Skin of body (tissue), 3 donors: ENCODE measurements at places on chromosomes 2 and 18.

GRCh38 chr2:120715941-120716340 is 19.7 kb upstream of the GLI2 start:
- DNase-seq = peak; percentile 43

- no peak for DNase-seq
Observed at GRCh38 chr2:30914456-30914855, 107.2 kb upstream of the CAPN13 start.

- DNase-seq = no peak
Observed at GRCh38 chr2:73250872-73251846, 17.1 kb downstream of the CCT7 start.

DNA sequence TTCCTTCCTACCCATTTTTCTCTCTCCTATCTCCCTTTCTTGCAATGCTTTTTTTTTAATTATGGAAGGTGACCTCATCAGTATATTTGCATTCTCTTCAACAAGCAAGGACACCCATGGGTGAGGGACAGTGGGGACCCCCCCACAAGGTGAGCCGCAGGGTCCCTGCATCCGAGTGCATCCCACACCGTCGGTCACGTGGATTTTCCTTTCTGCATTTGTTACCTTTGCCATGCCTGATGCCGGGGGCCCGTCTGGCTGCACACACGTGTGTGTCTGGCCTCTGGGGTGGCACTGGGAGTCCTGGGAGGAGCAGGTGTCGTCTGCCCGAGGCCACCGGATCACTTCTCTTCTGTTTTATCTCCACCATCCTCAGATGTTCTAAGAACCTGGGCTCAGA is 30.1 kb upstream of the SNTG2 start:
- DNase-seq = no peak

GRCh38 chr2:224580248-224580647 is 4.9 kb downstream of the CUL3 start:
- no peak for DNase-seq

- DNase-seq = no peak
Observed at GRCh38 chr2:56898986-56899385, 715.2 kb downstream of the CCDC85A start.

- no peak for DNase-seq
Observed at GRCh38 chr2:9950521-9951271, 797 bp upstream of the GRHL1 start.

- peak; percentile 99 for DNase-seq
Observed at GRCh38 chr2:85772019-85772745, 18.4 kb downstream of the ATOH8 start.

GRCh38 chr18:7813131-7813530 is 246.0 kb downstream of the PTPRM start:
- DNase-seq = no peak

DNA sequence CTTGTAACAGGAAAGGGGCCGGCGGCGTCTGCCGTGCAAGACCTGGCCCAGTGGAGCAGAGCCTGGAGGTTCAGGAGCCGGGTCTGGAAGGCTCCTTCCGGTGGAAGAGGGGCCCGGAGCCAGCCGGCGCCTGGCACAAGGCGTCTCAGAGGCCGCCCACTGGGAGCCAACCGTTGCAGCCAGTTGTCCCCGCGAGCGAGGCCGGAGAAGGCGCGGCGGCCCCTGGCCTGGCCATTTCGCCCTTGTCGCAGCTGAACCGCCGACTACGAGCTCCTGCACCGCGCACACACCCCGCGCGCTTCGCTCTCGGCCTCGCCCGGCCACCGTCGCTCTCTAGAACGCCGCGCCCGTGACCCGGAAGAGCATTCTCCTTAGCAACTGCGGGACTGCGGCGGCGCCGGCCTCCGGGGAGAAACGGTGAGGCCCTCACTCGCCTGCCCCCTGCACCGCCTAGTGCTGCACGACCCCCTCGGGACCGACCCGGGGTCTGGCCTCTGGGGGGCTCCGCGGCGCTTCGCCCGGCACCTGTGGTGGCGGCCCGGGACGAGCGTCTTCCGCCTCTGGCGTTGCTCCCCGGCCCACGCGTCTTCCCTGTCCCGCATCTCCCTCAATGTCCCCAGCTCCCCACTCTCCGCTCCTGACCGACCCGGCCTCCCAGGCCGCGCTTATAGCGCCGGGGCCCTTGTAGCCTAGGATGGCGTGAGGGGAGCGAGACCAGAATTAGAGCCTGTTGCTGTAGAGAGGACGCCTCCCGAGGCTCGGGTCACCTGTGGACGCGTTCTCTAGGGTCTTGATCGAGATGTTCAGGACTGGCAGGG is at the start of gene DIS3L2:
DIS3L2 (plus strand) TSS at position 365 of the 818 bp plus-strand sequence. CDS start 53,215 bp downstream, outside the sequence.
- peak; percentile 63 for DNase-seq

GRCh38 chr18:63421514-63421913 is 762 bp downstream of the VPS4B start:
- no peak for DNase-seq

GRCh38 chr2:216142540-216142939 is 33.4 kb downstream of the XRCC5 start:
- DNase-seq = no peak

DNA sequence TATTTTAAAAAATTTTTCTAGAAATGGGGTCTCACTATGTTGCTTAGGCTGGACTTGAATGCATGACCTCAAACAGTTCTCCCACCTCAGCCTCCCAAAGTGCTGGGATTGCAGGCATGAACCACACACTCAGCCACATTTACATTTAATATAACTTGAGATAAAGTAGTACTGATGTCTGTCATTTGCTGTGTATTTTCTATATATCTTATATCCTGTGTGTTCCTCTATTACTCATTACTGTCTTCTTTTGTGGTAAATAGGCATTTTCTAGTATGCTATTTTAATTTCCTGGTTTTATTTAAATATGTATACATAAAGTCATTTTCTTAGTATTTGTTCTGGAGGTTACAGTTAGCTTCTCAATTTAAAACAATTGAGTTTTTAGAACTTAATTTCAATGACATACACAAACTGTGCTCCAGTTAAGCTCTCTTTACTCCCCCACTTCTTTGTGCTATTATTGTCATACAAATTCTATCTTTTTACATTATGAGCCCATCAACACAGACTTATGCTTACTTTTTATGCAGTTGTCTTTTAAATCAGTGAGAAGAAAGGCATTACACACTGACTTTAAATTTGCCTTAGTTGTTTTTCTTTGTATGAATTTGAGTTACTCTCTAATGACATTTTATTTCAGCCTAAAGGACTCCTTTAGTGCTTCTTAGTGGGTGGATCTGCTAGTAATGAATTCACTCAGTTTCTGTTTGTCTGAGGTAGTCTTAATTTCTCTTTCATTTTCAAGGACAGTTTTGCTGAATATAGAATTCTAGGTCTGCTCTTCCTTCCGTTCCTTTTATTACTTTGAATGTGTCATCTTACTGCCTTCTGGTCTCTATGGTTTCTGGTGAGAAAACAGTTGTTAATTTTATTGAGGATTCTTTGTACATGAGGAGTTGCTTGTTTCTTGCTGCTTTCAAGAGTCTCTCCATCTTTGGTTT is 6.2 kb upstream of the INPP4A start:
- DNase-seq = no peak

DNA sequence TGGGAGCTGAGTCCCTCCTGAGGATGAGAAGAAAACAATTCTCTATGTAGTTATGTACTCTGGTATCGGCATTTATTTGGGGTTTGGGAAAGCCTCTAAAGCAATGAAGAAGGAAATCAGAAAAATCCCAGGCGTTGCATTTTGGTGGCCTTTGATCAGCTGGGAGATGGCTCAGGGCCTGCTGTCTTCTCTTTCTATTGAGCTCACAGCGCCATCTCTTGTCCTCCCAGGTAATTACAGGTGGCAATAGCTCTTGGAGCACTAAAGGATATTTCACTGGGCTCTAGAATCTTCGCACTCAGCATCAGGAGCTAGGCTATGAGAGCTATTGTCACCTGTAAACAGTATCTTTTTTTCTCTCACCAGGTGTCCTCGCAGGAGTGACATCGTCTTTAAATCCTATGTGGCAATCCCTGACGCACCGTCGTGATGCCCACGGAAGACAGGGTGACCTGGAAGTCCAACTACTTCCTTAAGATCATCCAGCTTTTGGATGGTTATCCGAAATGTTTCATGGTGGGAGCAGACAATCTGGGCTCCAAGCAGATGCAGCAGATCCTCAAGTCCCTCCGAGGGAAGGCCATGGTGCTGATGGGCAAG is 76.1 kb upstream of the PMAIP1 start:
- DNase-seq = peak; percentile 81

GRCh38 chr2:176246331-176246730 is 22.9 kb upstream of the MTX2 start:
- no peak for DNase-seq

DNA sequence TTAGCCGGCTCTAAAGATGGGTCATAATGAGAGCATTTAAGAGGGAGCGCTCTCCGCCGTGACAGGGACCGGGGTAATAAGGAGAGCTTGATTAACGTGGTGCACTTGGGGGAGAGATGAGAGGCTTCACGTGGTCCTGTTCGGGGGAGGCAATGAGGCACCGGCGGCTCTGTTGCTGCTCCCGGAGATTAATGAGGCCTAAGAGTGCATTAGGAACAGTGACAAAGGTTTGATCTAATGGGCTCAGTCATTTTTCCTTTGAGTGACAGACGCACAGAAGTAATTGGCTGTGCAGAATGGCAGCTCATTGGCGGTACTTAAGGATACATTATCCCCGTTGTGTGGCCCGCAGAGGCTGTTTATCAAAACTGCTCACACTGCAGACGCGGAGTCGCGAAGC is 250.7 kb downstream of the GBX2 start:
- no peak for DNase-seq

DNA sequence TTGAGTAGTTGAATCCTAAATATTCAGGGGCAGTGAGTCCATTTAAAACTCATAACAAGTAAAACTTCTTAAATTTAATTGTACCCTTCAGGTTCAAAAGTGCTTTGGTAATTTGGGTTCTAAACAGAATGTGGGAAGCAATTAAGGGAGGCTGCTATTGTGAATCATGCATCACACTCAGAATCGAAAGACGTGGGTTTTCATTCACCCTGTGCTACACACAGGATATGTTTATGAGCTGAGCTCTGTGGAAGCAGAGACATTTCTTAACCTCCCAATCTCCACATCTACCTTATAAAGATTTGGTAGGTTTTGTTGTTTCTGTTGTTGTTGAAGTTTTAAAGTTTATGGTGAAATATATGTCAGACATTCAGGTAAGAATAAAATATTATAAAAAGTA is 633.4 kb downstream of the DPP10 start:
- no peak for DNase-seq

DNA sequence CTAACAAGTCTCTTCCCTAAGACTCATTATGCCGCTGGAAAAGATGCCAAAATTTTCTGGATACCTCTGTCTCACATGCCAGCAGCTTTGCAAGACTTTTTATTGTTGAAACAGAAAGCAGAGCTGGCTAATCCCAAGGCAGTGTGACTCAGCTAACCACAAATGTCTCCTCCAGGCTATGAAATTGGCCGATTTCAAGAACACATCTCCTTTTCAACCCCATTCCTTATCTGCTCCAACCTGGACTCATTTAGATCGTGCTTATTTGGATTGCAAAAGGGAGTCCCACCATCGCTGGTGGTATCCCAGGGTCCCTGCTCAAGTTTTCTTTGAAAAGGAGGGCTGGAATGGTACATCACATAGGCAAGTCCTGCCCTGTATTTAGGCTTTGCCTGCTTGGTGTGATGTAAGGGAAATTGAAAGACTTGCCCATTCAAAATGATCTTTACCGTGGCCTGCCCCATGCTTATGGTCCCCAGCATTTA is 26.3 kb downstream of the DHRS9 start:
- no peak for DNase-seq

GRCh38 chr2:190182071-190182524 is 119.6 kb upstream of the MSTN start:
- no peak for DNase-seq

DNA sequence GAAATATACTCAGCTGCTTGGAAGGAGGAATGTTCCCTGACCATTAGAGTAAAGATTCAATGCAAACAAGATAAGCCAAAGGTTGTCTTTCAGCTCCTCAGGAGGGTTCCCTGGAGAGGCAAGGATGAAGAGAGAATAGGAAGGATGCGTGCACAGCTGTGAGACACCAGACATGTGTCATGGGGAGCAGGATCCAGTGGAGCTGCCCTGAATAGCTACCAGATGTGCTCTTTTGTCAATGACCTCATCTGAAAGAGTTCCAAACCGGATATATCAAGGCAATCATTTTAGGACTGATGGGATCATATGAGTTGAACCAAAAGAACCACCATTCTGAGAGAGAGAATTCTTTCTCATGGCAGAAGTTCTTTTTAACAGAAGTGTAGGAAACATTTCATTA is 490.6 kb downstream of the IRS1 start:
- peak; percentile 91 for DNase-seq

- DNase-seq = peak; percentile 27
Observed at GRCh38 chr2:134080386-134081089, 173.3 kb upstream of the MGAT5 start.

GRCh38 chr2:118249531-118249930 is 161.3 kb downstream of the INSIG2 start:
- DNase-seq = no peak

GRCh38 chr2:85888684-85889626 is at the start of gene ST3GAL5:
TSS of gene ST3GAL5 (minus strand) at chr2:85888990. CDS start at chr2:85888905, 85 bp downstream.
- peak; percentile 93 for DNase-seq

GRCh38 chr2:34822616-34823015 is 1223.5 kb upstream of the FAM98A start:
- DNase-seq = no peak

GRCh38 chr2:47091118-47091517 is 64.0 kb downstream of the STPG4 start:
- DNase-seq = no peak

GRCh38 chr2:179226203-179226960 is 38.2 kb downstream of the SESTD1 start:
- no peak for DNase-seq

DNA sequence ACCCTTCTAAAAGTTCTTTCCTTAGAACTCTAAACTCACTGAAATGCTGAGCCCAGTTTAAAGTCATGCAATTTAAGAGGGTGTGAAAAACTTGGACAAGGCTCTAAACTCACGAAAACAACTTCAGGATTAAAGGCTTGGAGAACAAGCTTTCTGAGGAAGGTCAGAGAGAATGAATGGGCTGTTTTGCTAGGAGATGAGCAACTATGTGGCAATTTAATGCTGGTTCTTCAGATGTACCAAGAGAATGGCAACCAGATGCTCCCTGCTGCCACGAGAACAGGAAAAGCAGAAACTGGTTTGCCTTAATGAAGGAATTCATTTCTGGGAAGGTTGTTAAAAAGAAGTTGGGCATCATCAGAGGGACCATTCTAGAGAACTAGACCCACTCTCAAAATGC is 77.8 kb upstream of the PMAIP1 start:
- peak; percentile 29 for DNase-seq
